ENCODE measurements at places on chromosomes 6 and 20.

DNA sequence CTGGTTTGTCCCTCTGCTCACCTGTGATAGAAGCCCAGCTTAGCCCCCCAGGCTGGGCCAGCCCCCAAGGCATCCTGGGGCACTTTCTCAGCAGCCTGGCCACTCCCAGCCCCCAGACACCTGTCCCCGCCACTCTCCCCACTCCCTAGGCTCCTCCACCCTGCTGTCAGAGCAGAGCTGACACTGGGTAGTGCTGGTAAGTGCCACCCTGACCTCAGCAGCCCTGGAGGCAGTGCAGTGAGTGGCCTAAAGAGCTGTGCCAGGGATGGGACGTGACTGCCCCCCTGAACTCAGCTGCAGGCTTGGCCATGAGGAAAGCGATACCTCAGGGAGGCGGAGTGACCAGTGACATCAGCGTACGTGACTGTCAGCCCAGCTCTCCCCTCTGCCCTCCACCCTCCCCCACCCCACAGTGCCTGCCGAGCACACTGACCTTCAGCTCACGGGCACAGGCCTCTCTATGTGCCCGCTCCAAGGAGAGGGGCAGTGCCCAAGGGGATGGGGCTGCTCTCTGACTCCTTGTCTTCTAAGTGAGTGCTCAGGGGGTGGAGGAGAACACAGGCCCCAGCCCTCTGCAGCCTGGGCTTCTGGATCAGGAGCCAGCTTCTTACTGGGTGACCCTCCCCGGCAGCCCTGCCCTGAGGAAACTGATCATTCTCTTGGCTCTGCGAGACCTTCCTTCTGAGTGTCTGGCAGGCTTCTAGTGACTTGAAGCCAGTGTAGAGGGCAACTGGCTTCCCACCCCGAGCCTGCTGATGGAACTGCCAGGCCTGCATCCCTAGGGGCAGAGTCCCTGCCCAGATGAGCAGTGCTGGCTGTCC lies 172.7 kb downstream of the MRPL14 start:
- no peak for DNase-seq

DNA sequence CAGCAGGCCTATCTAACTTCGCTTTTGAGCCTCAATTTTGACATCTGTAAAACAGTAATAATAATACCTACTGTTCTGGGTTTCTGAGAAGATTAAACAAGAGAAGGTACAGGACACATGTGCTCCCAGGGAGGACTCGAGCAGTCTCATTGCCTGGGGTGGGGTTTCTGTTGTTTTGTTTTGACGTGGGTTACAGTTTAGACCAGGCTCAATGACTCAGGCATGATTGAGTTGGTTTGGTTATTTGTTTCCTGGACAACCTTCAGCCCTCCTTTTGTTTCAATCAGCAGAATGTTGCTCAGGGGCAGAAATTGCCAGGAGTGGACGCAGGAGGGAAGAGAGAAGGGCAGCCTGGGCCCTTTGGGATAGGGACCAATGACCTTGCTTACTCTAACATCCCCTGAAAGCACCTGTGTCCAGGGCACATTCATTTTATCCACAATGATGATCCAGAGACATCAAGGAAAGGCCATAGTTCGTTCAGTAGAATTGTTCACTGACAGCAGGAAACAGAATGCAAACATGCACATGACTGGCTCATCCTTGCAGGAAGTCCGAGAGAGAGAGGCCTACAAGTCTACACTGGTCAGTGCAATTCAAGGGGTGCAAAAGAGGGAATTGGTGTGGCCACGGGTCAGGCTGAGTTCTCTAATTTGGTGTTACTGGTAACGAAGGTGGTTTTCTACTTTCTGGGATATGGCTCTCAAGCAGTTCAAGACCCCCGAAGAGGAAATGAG lies 74.5 kb upstream of the MRPS10 start:
- no peak for DNase-seq

DNA sequence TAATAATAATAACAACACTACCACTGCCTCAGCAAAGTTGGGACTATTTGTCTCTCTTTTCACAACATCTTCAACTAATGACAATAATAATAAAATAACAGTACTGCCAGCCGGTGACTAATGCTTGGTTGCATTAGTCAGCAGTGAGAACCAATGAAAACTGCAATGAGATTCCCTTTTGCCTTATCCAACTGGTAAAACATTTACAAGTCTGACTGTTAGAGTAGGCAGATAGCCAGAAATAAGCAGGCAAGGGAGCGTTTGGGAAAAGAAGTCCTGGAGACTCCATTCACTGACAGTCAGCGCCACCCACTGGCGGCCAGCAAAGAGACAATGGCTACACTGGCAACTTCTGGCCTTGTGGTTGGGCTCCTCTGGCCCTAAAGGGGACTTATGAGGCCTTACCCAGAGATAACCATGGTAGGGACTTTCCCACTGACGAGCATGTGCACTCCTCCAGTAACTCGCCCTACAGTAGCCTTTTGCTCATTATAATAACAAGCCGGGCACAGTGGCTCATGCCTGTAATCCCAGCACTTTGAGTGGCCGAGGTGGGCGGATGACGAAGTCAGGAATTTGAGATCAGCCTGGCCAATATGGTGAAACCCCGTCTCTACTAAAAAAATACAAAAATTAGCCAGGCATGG lies 3.4 kb upstream of the NSFL1C start:
- DNase-seq: peak; percentile 95

DNA sequence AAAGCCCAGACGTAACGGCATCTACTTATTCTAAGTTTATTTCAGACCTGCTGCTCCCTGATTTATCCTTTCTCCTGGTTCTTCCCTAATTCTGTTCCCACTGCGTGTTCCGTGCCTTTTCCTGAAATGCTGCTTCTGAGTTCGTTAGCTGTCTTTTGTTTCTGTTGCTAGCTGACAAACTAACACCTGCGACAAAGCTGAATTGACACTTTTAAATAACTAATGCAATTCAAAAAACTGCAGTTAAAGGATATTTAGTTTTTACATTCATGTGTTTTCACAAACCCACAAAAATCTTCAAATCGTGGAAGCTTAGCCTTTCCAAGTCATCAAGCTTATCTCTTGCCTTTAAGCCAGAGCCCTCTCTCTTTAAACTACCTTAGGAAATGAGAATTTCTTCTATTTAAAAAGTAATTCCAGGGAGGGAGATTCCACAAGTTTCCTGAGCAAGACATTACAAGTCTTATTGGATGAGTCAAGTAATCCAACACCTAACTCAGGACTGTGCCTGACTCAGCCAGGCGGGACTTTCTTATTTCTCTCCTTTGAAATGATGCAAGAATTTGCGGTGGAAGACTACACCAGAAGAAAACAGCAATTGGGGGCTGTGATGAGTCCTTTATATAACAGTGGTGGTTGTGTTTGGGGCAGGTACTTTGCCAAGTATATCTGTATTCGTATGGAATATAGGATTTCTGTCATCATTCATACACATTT lies 6.3 kb downstream of the ADTRP start:
- peak; percentile 85 for DNase-seq

DNA sequence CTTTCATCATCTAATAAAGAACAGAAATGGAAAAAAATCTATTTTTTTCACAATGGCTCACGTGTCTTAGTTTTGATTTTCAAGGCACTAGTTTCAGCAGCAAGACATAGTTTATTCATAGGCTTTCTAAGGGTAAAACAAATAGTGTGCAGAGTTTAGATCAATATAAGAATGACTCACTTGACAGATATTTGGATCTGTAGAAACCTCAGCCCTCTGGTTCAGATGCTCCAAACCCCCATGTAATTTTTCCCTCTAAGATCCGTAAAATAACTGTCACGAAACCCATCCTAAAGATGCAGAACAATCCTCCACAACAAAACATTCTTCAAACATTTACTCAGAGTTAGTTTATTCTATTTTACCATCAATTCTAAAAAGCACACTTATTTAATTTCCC lies 43.4 kb downstream of the IYD start:
- no peak for DNase-seq

DNA sequence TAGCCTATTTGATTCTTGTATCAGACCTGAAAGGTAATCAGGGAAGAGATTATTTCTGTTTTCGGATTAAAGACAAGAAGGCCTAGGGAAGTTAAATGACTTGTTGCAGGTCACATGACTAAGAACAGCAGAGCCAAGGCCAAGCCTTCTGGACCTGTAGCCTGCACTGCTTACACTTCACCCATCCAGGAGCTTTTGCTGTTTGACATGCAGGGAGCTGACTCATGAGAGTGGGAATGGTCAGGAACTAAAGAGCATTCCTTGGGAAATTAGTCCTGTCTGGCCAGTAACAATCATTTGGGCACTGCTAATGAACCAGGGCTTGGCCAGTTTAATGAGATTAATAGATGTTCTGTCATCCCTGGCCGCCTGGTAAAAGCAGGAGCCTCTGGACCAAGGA lies 46.8 kb downstream of the EIF2S2 start:
- DNase-seq: no peak

DNA sequence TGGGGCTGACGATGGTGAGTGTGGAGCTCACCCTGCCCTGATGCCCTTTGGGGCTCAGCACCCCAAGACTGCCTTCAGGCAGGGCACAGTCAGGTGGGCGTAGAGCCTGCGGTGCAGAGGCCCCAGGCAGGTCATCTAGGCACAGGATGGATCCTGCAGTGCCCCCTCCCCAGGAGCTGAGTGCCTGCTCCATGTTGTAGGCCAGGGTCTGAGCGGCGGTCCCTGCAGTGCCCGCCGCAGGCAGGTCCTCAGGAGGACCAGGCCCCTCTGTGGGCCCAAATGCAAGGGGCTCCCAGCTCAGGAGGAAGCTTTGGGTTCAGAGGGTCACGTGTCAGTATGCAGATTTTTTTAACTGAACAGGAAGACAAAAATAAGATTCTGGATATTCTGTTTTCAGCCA lies 2.8 kb downstream of the MRGBP start:
- DNase-seq: no peak

GRCh38 chr20:59564171-59564570 lies 40.2 kb upstream of the PHACTR3 start:
- DNase-seq: no peak

GRCh38 chr6:82971877-82972460 lies 93.7 kb downstream of the UBE3D start:
- no peak for DNase-seq

GRCh38 chr6:114747995-114748625 lies 405.3 kb upstream of the HS3ST5 start:
- DNase-seq: peak; percentile 70

- DNase-seq: no peak
Measured at GRCh38 chr6:25418454-25419052, 139.4 kb downstream of the CARMIL1 start.

DNA sequence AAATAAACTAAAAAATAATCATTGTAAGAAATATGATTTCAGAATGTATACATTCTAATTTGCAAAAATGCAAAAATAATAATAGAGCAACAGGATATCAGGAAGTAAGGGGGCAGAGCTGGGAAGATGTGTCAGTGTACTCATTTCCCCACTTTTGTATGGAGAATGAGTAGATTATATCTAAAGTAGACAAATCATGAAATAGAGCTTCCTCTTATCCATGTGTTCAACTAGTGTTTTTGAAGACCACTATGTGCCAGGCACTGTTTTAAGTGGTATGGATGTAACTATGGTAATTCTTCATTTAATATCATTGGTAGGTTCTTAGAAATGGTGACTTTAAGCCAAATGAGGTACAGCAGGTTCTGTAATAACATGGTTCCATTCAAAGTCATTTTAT lies 17.0 kb upstream of the BMP2 start:
- DNase-seq: no peak

DNA sequence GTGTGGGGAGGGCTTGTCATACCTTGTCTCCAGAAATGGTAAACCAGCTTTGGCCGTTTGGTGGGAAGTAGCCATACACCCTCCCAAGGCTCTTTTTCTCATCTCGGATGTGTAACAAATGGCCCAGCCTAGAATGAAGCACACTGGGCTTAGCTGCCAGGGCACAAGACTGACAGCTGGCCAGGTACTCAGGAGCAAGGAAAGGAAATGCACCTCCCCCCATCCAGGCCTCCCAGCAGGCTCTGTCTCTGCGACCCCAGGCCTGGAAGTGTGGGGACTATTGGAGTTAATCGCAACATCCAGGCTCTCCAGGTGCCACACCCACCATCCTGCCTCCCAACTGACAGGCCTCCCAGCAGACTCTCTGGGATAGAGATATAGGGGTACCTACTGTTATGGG lies 43.0 kb downstream of the MRS2 start:
- DNase-seq: no peak

DNA sequence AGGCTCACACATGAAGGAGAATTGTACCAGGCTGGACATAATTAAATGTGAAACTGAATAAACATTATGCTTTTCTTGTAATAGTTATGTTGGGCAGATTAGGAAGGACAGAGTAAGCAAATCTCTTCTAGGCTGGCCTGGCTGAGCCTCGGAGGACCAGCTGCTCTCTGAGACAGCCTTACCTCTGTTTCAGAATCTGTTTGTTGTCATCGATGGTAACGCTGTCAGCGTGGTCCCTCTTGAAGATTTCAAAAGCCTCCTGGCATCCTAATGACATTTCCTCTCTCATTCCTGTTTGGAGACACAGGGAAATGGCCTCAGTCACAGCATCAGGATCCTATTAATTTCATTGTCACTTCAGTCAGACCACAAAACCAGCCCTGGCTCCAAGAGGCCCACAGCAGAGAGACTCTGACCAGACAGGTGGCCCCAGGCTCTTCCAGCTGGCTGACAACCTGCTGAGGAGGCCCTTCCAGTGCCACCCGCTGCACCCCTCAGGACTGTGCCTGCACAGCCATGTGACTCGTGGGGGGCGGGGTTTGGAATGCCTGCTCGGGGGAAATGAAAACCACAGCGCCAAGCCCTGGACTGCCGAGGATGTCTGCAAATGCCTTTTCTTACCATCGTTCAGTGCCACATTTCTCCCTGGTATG lies 108.5 kb upstream of the KCNK16 start:
- no peak for DNase-seq

DNA sequence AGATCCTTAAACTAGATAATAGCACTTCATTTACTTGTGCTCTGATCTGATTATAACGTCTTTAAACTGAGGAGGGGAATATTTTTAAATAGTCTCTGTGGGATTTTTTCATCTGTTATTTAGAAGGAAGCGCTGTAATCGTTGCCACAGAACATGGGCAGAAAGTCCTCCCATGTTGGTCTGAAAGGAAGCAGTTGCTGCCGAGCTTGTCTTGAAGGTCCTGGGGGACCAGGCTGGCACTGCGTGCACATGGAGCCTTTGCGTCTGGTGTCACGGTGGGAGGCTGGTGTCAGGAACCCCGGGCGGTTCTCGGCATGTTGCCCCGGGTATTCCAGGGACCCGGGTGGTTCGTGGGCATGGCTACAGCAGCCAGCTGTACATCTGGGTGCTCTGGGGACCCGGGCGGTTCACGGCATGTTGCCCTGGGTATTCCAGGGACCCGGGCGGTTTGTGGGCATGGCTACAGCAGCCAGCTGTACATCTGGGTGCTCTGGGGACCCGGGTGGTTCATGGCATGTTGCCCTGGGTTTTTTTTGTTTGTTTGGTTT lies 11.5 kb downstream of the TPD52L2 start:
- DNase-seq: no peak

- peak; percentile 100 for DNase-seq
Measured at GRCh38 chr6:146905181-146905704, 299.0 kb upstream of the STXBP5 start.
